ENCODE measurements at places on chromosomes 3 and 15.

- DNase-seq = no peak
Measured at GRCh38 chr3:4831580-4831950, 147.7 kb upstream of the BHLHE40 start.

- DNase-seq = no peak
Measured at GRCh38 chr3:119211193-119211592, 29.5 kb downstream of the B4GALT4 start.

DNA sequence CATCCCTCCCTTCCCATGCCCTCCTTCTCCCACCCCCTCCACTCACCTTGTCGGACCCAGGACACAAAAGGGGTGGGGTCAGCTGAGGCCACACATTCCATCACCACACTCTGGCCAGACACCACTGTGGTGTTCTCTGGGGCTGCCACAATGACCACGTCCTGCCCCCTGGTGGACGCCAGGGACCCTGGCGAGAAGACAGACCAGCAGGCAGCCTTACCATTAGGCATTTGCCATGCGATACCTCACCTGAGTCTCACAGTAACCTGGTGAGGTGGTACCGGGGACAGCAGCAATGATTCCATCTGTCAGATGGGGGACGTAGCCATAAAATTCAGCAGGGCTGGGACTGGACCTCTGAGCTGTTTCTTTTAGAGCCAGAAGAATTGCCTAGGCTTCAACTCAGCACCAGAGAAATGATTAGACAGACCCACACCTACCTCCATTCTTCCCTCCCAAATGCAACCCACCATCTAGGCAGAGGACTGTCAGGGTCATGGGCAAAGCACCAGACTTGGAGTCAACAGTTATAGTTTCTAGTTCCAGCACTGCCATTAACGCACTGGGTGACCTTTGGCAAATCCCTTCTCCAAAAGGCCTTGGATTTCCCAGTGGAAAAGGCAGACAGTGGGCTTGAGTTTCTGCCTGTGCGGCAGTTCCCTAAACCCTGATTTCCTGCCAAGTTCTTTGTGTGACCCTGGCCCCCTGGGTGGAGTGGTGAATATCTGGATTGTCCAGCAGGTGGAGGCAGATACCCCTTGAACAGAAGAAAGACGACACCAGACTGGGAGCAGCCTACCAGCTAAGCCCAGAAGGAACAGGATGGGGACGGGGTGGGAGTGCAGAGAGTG, 21.8 kb downstream of the IGDCC4 start:
- DNase-seq = peak; percentile 8

DNA sequence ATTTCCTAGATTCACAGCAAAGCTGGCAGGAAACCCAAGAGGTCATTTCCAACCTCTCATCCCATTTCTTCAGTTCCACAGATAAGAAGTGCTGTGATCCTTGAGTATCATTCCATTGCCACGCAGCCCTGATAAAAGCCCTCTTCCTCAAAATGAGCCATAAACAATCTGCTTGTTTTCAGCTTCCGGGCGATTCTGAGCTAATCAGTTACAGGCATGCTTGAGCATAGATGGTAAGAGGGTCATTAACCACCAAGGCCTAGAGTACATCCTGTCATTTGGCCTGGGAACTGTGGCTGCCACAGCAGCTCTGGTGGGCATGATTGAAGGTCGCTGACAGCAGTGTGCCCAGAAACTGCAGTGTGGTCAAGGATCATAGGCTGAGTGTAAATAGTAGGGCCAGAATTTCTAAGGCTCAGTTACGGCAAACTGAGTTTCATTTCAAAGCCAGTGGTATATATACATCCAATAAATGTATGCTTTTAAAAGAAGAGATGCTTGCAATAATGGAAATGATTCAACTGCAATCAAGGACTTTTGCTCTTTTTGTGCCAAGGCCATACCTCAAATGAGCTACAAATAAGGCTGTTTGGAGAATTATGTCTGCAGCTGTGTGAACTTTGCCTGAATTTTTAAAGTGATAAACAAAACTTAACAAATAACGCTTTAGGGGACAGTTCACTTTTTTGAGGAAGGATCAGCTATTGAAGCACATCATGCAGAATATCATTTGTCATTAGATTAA, 47.3 kb downstream of the P3H2 start:
- DNase-seq = no peak

DNA sequence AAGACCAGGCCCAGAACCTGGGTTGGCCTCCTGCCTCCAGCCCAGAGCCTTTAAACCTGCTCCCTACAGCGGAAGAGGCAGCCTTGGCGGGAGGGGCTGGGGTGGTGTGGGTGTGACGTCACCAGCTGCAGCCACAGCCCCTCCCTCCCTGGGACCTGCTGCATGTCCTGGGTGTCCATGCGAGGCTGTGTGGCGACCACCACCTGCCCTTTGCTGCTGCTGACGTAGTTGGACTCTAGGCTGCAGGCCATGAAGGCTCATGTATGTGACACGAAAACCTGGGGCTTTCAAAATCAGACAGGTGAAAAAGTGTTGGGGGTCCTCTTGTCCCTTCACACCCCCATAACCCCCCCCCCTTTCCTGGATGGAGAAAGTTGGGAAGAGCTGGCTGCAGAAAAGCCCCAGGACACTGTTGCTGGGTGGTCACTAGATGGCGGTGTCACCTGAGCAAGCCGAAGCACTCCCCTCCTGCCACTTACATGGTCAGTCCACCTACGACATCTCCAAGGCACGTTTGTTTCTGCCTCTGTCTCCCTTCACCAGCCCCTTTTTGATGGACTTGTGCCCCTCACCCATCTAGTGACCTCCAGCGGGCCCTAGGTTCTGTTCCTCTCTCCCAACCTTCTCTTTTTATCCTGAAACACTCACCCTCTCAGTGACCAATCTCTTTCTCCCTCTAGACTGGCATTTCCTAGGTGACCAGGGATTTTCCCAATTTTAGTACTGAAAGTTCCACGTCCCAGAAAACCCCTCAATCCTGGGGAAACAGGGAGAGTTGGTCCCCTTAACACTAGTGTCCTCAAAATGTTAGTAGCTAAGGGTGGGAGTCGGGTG, 35.2 kb downstream of the SLC6A20 start:
- no peak for DNase-seq

DNA sequence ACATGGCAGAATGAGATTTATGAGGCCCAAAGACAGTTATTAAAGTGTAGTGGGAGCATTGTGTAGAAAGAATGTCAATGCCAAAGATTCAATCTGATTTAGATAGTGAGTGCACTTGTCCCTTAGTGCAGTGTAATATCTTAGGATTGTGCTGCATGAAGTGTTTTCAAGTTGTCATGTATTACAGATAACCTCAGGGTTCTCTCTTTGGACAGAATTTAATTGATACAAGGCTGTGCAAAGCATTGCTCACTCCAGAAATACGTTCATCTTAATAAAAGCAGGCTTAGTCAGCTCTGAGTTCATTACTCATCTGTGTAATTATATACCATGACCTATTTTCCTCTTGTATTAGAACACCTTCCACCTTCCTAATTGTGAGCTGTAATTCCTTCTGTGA, 16.0 kb upstream of the GPR171 start:
- no peak for DNase-seq

GRCh38 chr3:170488802-170489201, 70.1 kb downstream of the CLDN11 start:
- DNase-seq = no peak

DNA sequence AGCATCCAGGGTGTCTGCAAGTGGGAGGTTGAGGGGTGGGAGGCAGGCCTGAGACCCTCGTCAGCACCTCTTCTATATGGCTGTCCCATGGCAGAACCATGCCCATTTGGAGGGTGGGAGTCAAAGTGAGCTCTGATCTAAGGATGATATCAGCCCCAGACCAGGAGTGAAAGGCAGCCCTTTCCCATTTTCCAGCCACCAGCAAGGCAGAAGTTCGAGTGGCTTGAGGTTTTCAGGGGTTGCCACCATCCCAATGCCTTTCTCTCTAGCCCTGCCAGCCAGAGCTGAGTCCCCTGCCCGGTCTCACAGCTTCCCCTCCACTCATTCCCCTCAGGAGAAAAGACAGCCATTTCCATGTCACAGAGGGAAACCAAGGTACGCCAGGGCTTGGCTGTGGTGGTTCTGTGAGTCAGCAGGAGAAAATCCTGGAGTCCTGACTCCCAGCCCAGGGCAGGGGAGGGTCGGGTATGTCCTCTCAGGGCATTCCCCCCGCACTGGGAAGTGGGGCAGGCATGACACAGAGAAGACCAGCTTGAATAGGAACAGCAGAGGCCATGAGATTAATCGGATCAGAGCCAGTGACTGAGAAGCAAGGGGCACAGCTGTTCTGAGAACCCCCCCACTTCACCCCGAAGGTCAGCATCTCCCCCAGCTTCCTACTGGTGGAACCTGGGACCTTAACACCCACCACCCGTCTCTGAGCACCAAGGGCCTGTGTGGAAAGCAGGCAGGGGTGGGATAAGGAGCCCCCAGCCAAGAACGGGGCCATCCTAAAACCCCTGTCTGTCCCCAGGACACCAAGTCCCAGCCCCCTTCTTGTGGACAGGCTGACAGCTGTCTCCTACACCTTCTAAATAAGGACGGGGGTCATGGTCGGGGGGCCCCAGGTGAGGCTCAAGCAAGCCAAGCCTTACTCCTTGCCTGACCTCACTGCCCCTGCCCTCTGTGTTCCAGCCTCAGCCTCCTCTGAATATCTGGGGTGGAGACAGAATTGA, 965 bp upstream of the SLC38A3 start:
- no peak for DNase-seq

DNA sequence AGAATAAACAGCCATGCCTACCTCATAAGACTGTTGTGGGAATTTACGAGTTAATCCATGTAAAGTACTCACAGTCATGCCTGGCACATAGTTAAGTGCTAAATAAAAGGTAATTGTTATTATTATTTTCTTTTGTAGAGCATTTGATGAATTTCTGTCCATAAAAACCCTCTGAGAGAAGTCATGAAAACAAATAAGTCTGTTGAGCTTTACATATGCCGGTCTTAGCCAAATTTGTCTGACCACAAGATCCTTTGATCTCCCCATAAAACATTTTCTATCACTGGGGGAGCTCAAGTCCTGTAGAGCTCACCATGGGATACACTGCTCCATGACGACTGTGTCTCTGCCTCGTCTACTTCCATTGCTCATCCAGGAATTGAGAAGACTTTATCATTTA, 114.0 kb downstream of the MAGI1 start:
- DNase-seq = no peak

GRCh38 chr3:158106766-158107471, 699 bp upstream of the SHOX2 start:
- DNase-seq = no peak

DNA sequence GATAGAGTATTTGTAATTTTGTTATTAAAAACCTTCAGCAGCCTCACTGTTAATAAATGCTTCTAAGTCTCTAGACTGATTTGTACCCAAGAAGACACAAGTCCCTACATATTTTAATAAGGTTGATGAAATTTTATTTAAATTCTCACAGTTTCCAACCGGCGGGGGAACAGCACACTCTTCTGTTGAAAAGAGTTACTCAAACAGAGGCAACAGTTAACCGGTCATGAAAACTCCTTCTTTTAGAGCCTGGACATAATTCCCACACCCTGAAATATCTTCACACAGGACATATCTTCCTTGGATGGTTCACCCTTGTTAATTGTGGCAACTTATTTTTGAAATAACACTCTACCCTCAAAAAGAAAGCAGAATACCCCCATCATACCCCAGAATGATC, 278.8 kb downstream of the FOXP1 start:
- DNase-seq = no peak

DNA sequence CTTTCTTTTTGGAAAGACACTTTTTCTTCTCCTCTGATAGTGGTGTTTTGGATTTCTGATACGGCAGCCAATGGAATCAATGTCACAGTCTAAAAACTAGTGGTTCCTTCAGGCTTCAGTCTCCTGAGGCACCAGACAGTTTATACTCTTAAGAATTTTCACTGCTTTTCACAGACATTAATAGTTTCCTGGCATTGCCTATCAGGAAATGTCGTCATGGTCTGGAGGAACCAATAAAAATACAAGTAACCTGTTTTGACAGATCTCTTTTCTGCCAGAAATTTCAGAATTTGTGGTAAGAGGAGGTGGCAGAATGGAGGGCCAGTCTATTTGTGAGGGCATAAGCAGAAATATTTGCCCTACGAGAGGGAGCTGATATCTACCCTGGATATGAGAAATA, 44.8 kb downstream of the FILIP1L start:
- DNase-seq = no peak

DNA sequence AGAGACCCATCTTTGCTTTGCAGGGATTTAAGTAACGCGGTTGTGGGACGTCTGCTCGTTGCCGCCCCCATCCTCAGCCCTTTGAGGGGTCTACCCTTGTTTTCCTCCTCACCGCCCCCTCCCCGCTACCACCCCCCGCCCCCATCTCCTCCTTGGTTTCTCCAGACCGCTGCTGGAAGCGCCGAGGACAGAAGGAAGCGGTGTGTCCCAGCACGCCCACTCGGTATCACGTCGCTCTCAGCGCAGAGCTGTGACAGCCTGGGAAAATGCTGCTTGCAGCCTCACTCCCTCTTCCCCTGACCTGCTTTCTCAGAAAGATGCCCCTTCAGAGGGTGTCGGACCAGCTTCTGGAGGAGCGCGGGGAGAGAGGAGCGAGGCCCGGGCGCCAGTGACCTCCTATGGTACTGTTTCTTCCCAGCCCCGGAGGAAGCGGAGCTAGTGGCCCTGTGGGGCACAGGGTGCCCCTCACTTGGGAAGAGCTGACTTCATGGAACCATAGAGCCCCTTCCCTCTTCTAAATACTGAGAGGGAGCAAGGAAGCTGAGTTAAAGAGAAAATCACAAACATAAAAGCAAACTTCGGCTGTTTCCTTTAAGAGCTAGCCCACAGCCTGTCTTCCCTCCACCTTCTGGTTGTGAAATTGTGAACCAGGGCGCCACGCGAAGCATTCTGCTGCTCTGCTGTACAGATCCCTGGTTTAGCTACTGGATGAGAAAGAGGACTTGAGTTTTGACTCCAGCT, 698 bp downstream of the IL1RAP start:
- peak; percentile 11 for DNase-seq

DNA sequence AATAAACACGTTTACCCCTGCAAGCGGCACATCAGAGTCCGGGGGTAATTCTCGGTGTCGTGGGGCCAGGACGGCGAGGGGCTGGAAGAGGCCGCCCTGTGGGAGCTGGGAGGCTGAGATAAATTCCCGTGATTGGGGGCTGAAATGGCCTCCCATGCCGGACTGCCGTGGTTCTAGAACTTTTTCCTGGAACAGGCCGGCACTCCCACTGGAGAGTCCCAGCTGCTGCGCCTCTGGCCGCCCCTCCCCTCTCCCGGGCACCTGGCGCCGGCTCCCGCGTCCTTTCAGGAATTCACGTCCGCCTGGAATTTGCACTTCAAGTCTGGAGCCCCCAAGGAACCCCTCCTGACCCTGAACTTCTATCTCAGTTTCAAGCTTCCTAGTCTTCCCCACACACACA, 10.8 kb upstream of the LRRC2 start:
- no peak for DNase-seq

- no peak for DNase-seq
Measured at GRCh38 chr3:146067048-146067447, 93.9 kb downstream of the PLOD2 start.

DNA sequence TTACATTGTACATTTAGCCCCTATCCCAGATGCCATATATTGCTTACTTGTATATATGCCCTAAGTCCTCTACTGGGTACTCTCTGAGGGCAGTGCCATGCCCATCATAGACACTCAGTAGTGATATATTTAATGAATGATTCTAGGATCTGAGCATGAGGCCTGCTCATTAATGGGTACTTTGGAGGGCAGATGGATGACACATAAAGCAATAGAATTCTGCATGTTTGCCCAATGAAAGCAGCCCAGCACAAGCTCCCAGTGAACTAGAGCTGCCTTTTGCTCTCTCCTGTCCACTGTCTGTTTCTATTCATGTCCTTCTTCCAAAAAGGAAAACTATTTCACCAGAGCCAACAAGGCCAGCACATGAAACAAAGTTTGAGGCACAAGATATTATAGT, 63.9 kb downstream of the TGFBR2 start:
- DNase-seq = no peak

GRCh38 chr3:157650699-157651098, 147.5 kb upstream of the VEPH1 start:
- DNase-seq = no peak

All from stimulated activated CD8-positive, alpha-beta memory T cell treated with anti-CD3 and anti-CD28 coated beads, Interleukin-12 subunit alpha, Interleukin-12 subunit beta, amount 100 ng/mL, for 4 hours (primary cell).